ENCODE measurements at places on chromosomes 5 and 9.

- DNase-seq, result no peak
Observed at GRCh38 chr9:137612741-137613142, 6.1 kb upstream of the EHMT1 start.

- DNase-seq, result no peak
Observed at GRCh38 chr9:120808931-120809330, 15.7 kb upstream of the FBXW2 start.

DNA sequence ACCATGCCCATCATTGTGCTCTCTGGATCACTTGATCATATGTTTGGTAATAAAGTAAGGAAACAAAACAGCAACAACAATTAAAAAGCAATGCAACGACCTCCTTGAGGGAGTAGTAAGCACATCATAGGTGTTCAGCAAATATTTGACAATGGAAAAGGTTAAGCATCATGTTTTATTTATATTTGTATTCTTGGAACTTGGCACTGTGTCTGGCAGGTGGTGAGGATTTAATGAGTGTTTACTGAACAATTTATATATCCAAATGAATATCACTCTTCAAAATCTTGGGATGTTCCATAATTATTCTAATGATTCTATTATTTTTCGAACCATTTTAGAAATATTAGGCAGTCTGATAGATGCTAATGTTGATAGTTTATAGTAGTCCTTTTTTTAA, 6.2 kb downstream of the PIP5K1B start:
- no peak for DNase-seq

GRCh38 chr9:127370147-127370579, 26.8 kb upstream of the SLC2A8 start:
- DNase-seq, result no peak

- DNase-seq, result no peak
Observed at GRCh38 chr5:113488645-113489184, 462 bp upstream of the MCC start.

DNA sequence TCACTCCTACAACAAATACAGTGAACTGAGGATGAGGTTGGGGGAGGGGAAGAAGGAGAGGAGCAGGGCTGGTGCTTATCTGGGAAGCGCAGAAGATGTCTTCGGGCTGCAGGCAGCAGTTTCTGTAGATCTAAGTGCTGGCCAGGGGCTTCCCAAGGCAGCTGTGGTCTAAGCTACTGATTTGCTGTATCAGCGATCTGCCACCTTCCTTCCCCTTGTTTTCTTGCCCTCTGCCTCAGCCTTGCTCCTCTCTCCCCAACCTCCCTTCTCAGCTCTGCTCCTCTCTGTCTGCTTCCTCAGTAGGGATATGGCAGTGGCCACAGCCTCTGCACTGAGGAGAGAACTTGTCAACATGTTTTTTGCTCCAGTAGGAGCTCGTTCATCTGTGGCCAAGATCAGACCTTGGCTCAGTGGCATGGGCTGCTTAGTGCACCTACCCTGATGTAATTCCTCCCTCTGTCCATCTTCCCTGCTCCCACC, 42.8 kb upstream of the IL6ST start:
- no peak for DNase-seq

GRCh38 chr5:89758146-89758545, 651.4 kb downstream of the CETN3 start:
- DNase-seq, result no peak

DNA sequence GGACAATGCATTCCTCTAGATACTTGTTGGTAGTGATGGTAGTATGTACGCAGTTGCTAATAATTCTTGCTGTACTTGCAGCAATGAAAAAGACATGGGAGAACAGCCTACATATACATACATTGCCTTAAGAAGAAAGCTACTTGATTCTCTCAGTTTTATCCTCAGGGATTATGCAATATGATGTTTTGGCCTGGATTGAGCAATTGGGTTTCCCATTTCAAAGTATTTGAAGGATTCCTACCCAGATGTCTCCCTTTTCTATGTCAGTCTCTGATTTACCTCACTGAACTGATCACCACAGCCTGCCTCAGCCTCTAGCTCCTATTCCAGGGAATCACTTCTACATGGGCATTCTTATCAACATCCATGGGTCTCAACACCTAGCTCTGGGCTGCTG, 210.1 kb upstream of the CDH10 start:
- no peak for DNase-seq

DNA sequence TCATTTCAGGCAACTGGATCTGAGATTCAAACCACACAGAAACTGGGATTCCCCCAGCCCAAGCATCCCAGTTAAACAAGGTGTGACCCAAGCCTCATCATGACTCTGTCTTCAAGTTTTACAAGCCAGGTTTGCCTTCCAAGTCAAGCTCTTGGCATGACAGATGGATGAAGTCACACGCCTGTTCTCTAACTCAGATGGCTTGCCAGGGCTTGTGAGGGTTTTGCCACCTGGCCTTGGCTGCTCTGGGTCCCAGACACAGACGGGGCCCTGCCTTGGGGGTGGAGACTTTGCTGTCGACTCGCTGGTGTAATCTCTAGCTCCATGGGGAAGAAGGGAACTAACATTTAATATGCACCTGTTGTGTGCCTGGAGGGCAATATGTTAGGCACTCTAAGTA, 95.8 kb upstream of the RARS1 start:
- no peak for DNase-seq

- no peak for DNase-seq
Observed at GRCh38 chr5:61687371-61687770, 355.3 kb downstream of the ZSWIM6 start.

GRCh38 chr5:110478895-110479294, 247.6 kb downstream of the TMEM232 start:
- no peak for DNase-seq

DNA sequence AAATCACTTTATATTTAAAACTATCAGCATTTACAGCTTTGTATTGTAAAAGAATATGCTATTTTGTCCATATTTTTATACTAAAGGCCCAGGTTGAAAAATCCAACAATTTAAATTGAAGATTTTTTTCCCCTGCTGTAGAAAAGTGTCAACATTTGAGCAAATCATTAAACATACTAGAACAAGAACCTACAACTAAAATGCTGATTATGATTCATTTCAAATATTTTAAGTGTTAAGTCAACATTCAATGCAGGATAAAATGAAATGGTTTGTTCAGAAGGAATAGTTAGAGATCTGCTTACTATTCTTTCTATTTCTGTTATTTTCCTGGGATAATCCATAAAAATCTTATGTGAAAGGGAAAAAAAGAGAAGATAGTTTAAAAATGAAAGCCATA, 866.5 kb upstream of the DMAC1 start:
- DNase-seq, result no peak

- no peak for DNase-seq
Observed at GRCh38 chr5:40838086-40838485, 3.1 kb upstream of the RPL37 start.

DNA sequence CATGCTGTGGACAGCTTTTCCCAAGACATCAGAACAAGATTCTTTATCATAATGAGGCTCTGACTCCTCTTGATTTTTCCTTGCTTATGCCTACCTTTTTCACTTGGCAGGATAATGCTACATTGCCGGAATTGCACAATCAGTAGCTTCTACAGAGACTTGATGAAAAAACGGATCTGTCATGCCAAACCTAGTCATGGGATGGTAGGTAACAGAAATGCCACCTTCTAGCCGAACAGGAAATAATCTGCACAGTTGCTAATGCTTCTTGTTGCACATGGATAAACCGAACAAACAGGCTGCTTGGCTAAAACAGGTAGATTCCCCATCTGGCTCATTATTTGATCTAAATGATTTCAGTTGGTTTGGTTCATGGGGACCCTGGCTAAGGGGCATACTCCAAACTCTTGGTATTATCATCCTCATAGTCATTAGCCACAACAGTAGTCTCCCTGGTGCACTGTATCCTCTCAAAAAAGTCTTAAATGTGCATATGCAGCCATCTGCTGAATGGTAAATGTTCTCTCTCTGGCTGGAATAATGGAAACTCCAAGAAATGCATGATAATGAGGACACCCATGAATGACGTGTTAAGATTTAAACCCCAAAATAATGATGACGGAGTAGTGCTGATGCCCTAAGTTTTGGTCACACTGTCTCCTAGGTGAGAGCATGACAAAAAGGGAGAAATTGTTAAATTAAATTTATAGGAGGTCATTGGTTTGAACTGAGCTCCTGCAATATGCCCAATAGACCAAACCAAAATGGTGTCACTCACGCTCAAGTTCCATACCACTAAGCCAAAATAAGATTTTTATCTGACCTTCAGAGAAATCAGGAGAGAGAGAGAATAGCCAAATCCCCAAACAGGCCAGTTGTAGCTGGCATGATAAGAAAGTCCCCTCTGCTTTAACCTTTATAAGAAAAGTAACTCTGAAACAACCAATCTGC, 47.0 kb downstream of the RAPGEF1 start:
- no peak for DNase-seq

Measured in CD4-positive, alpha-beta T cell treated with Interleukin-1 beta for 1 hour (primary cell).